ENCODE measurements at places on chromosomes 4 and X.

DNA sequence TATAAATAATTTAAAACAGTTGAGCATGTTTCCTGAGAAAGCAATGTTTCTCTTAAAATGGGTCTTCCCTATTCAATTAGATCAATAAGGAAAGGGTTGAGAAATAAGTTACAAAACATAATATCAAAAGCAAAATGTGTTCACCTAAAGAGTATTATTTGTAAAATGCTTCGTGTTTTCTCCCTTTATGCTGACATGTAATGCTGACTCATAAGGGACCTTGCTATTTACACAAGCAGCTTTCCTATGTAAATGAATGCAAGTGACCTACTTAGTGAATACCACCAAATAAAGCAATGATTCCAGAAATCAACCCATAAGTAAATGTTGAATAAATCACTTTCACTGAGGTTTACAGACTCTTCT, 91.5 kb downstream of the ELOVL6 start:
- no peak for DNase-seq

- no peak for DNase-seq
Measured at GRCh38 chrX:120813982-120814381, 61.7 kb downstream of the CT47B1 start.

- no peak for DNase-seq
Measured at GRCh38 chr4:1777822-1778641, 15.1 kb upstream of the FGFR3 start.

DNA sequence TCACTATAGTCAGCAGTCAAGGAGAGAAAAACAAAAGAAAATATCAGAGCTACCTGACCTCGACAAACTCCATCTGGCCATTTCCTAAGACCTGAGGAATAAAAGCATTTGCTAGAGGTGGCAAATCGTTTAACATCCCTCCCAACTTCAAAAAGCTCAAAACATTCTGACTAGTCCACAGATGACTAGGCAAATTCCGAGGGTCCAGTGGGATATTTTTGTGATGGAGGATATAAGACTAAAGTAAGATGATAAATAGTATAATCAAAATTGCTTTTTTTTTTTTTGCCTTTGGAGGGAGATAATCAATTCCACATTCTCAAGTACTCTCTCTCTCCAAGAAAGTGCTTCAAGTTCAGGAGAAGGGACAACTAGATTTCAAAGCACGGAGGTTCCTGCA, 119.1 kb upstream of the ETNPPL start:
- DNase-seq = no peak

DNA sequence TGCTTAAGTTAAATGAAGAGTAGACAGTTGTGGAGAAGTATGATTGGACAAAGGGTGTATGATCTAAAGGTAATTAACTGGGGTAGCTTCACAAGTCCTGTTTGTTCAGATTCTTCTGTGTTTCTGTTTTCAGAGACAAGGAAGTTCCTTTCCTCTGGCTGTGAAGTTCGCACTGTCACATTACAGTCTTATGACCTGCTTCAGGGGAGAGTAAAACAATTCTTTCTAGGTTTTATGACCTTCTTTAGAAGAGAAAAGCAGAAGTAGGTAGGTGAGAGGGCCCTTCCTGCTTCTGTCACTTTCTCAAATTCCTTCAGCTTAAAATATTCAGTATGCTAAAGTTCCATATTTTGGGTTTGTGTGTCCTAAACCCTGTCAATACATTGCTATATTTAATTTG, 211.9 kb downstream of the SOX3 start:
- no peak for DNase-seq

GRCh38 chrX:1384658-1385252, 7.2 kb downstream of the SLC25A6 start:
- no peak for DNase-seq

- peak; percentile 17 for DNase-seq
Measured at GRCh38 chr4:109947457-109947856, 34.8 kb downstream of the EGF start.

DNA sequence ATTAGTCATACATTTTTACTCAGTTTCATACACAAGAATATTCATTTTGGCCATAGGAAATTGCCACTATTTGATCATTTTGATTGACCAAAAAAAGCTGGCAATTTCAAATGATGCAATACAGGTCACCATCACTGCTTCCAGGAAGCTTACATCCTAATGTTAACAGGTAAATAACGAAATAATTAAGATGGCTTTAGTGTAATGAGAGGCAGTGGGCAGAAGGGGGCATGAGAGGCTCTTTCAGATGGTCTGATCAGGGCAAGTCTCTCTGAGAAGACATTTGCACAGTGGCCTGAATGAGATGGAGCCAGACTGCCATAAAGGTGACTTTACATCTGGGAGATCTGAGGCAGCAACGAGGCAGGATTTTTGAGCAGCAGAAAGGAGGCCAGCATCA, 170.7 kb downstream of the SLIT2 start:
- peak; percentile 46 for DNase-seq

- DNase-seq = peak; percentile 85
Measured at GRCh38 chr4:89469930-89470375, 162.4 kb upstream of the GPRIN3 start.

- DNase-seq = peak; percentile 88
Measured at GRCh38 chr4:110484767-110485166, 8.8 kb downstream of the ENPEP start.

Data from RCC 7860 (cell line).